ENCODE measurements at places on chromosomes 1 and 21.

DNA sequence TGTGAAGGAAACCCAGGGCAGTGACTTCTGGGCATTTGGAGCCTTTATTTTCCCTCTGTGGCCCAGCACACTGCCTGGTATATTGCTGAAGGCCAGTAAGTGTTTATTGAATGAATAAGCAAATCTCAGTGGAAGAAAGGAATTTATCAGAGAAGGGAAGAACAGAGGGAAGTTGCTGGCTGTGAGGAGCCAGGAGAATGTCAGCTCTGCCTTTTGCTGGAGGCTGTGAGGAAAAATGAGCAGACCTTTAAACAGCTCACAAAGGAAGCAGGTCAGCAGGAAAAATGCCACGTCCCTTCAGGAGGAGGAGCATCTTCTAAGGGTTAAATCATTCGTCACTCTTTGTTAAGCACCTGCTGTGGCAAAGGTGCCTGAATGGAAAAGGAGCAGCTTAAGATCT is 75.9 kb downstream of the GIPC2 start:
- DNase-seq: no peak

DNA sequence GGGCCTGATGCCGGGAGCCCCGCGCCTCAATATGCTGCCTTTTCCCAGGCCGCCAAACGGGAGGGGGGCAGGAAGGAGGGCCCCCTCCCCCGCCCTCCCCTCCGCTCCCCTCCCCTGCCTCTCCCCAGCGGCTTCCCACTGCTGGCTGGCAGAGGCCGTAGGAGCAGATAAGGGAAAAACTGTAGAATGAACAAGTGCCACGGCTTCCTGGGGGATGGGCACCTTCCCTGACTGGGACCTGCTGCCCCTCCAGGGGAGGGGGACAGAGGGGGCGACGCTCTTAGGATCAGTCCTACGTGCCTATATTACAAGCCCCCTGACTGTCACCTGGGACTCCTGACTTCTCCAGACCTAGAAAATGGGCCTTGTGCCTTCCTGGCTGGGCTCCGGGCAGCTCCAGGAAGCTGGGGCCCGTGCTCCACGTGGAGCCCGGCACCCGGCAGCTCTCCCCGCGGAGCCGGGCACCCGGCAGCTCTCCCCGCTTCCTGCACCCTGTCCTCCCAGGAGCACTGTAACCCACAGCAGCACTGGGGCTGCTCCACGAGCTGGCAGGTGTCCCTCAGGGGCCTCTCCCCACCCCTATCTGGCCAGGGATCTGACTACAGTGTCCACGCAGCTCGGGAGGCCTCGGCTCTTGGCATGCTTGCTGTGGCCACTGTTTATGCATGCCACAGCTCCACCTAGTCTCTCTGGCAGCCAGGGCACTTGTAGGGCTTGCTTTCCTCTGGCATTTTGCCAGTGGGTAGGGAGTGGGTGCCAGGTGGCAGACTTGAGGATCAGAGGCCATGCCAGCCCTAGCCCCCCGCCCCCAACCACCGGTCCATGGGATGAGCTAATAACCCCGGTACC is 674 bp upstream of the HES5 start:
- peak; percentile 57 for DNase-seq

GRCh38 chr1:119885903-119886783 is 10.2 kb downstream of the ADAM30 start:
- no peak for DNase-seq

- DNase-seq: no peak
Observed at GRCh38 chr21:35170244-35170643, 121.1 kb upstream of the RUNX1 start.

DNA sequence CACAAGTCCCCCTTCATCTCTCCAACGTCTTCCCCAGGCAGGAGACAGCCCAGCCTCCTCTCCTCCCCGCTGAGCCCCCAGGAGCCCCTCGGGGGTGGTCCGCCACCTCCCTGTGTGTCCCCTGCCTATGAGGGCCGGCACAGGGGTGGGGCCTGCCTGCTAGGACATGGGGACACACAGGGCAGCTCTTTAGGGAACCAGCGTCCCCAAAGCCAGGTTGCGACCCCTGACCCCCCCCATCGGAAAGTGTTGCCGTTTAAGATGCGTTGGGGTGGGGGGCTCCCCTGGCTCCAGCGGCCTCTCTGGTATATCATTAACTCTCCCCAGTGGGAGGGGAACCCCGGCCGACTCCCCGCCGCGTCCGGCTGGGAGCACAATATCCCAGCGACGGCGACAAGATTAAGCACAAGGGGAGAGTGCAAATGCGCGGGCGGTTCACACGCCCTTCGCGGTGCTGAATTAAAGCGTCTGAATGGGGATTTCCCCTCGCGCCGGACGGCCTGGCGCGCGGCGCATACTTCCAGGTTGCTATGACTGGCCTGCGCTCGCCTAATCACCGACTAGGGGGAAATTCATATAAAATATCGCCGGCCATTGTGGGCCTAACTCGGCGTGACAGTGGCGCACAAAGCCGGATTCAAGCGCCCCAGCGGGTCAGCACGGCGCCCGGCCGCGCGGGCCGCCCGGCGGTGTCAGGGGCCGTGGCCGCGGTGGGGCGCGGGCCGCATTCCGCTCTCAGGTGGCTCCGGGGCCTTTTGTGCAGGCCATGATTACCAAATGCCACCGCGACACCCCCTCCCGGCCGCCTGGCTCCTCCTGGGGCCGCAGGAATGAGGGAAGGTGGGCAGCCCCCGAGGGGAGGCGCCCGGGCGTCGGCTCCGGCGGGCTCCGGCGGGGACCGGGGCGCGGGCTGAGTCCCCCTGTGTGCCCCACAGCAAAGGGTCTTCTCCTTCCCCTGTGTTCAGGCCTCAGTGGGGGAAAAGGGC is 30.9 kb downstream of the WNT3A start:
- no peak for DNase-seq

DNA sequence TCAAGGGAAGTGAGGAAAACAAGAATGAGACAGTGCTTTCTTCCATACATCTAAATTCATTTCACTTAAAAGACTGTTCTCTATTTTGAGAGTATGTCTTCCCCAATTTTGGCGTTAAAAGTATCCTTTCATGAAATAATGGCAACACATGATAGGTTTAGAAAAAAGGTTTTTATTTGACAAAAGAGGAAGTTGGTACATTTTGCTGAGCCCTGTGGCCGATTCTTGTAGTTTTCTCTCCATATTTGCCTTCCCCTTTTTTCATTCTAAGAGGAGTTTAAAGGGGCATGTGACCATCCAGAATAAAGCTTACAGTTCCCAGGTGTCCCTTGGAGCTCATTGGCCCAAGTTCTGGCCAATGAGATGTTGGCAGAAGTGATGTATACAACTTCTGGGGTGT is 140.4 kb upstream of the KCNE2 start:
- DNase-seq: no peak

- DNase-seq: no peak
Observed at GRCh38 chr1:173894189-173894588, 22.9 kb downstream of the SERPINC1 start.

DNA sequence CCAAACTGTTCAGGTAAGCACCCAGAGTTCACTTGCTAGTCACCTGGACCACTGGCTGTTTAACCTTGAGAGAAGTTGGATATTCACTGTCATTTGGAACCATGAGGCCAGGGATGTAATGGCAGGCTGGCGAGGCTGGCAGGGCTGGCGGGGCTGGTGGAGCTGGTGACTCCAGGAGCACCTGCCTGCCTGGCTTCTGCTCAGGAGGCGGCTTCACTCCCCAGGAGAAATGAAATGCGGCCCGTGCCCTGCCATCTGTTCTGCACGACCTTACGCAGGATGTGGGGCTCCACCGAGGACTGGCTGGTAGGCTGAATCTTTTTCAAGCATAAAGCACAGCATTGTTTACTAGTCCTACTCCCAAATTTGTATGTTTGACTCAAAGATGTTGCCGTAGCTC is 22.7 kb upstream of the MX1 start:
- no peak for DNase-seq

DNA sequence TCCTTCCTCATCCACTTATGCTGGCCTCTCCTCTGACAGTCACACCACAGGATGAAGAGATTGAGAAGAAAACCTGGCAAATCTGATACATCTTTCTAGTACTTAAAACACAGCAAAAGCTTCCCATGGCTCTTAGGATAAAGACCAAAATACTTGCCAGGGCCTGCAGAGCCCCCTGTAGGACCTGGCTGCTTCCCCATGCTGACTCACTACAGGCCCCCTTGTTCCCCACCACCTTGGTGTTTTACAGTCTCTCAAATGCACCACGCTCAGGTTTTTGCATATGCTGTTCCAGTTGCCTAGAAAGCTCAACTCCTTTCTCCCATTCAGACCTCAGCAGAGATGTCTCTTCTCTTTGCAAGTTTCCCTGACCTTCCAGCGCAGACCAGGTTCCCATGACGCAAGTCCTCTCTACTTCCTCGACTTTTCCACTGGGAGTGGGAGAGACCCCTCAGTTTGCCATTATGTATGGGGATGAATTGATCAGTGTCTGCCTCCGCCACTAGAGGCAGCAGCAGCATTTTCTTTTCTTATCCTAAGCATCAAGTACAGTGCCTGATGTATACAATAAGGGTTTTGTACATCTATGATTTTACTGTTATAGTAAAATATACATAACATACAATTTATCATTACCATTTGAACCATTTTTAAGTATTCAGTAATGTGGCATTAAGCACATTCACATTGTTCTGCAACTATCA is 113.8 kb upstream of the C8B start:
- no peak for DNase-seq

- DNase-seq: no peak
Observed at GRCh38 chr1:155105604-155106011, 22.1 kb upstream of the EFNA1 start.

- DNase-seq: no peak
Observed at GRCh38 chr1:227845519-227845918, 30.0 kb downstream of the PRSS38 start.

GRCh38 chr1:203057911-203058675 is 27.7 kb downstream of the MYOG start:
- no peak for DNase-seq

DNA sequence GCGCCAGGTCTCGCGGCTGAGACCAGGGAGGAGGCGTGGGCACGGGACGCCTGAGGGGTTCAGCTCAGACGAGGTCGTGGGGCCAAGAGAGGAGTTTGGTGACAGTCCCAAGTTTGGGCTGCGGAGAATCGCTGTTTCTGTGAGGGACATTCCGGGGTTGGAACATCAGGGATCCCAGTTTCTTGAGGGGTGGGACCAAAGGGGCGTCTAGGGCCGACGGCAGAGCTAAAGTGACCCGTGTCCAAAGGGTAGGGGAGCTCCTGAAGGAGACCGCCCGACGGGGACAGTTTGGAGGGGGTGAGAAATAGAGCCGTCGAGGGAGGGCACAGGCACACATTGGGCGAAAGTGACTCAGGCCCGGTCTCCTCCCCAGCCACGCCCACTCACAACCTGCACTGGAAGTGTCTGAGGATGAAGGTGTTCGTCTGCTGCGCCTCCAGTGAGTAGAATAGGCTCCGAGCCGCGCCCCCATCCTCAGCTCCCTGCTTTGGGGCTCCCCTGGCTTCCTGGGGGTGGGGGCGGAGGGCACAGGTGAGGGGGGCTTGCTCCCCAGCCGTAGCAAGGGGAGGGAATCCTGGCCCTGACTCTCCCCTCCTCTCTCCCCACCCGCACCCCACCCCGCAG is 7.0 kb downstream of the EFNA3 start:
- peak; percentile 54 for DNase-seq

- no peak for DNase-seq
Observed at GRCh38 chr1:10181154-10181553, 29.2 kb upstream of the KIF1B start.

- no peak for DNase-seq
Observed at GRCh38 chr1:113125517-113125916, 52.5 kb downstream of the LRIG2 start.

DNA sequence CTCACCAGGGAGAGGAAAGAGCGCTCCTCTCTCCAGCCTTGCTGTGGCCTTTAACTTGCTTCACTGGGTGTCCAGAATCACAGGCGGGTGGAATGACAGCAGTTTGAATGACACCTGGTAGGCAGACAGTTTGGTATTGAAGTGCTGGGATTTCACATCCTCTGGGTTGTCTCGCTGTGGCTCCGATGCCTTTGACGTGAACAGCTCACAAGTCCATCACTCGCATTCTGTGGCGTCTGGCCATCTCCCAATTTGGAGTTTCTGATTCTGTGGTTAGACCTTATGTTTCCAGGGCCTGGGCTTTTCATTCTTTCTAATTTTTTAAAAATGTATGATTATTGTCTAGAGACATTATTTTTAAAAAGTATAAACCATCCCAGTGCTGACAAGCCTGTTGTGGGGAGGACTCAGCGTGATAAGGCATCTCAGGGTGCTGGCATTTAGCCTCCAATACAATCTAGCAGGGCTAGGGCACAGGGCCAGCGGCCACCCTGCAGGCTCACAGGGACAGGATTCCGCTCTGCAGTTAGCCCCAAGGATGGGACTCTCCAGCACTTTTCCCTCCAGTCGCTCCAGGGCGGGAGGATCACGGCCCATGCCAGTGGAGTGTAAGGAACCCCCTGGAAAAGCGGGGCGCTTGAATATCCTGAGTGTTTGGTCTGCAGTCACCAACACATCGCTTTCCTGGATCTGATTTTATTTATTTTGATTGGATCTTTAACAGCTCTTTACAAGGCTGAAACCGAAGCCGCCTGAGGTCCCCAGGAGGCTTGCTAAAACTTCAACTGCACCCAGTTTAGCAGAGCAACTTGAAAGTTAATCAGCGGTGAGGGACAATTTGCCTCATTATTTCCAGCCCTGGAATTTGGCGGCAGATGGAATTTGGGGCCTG is 178.3 kb downstream of the TRABD2B start:
- no peak for DNase-seq

- DNase-seq: no peak
Observed at GRCh38 chr1:23102289-23102688, 66.4 kb downstream of the LUZP1 start.
